ENCODE measurements at places on chromosomes 1 and 21. TPM values are rescaled to one million over a fixed set of nuclear protein-coding genes. Genes with fewer than 3 reads are reported as not detected.

DNA sequence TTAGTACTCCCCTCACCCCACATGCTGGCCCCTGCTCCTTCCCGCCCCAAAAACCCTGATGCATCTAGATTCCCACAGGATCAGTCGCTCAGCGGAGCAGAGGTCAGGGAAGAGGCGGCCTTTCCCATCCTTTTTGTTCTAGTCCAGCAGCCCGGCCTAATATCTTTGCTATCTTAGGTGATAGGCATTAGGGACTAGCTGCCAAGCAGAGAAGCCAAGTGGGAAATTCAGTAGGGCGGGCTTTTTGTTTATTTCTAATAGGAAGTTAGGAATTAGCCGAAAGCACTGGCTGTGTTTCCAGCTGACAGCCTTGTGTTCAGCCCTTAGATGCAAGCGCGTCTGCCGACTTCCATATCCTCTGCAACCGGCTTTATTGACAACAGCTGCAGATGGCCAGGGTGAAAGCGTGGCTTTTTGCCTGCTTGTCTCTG, 59.0 kb upstream of the BCAR3 start:
- no peak for DNase-seq

The VWA5B1 gene
- not detected for total RNA-seq

DNA sequence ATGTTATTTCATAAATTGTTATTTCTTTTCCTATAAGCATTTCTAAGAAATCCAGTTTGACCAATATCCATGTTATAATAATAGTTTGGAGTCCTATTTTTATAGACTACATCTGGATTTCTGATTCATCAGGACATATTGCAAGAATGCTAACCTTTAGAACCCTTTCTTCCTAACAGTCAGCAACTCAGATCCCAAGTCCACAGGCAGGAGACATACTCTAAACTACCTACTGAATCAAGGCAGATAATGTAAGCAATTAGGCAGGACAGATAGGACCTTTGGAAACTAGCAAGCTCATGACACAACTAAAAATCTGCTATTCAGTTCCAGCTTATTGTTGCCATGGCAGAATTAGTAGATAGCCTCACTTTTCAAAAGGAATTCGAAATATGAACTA, 104.1 kb downstream of the DENND1B start:
- DNase-seq = no peak

The GIPC2 gene
- total RNA-seq = 0.29 TPM

DNA sequence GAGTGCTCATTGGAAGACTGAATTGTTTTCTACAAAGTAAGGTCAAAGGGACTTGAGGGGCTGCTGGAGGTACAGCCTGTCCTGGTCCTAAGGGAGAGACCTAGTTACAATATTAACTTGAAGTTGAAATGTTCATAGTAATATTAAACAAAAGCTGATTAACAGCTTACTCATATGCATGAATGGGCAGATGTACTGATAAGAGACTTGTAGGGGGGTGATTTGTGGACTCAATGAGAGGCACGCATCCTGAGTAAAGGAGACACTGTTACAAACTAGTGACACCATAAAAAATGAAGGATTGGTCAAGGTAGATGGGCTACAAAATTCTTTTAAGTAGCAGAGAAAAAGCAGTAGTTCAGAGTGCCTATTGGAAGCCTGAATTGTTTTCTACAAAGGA, 2.7 kb downstream of the HSD11B1 start:
- no peak for DNase-seq

- no peak for DNase-seq
Measured at GRCh38 chr21:35427320-35428000, 378.4 kb upstream of the RUNX1 start.

- peak; percentile 61 for DNase-seq
Measured at GRCh38 chr1:8987881-8988617, 38.2 kb downstream of the SLC2A7 start.

DNA sequence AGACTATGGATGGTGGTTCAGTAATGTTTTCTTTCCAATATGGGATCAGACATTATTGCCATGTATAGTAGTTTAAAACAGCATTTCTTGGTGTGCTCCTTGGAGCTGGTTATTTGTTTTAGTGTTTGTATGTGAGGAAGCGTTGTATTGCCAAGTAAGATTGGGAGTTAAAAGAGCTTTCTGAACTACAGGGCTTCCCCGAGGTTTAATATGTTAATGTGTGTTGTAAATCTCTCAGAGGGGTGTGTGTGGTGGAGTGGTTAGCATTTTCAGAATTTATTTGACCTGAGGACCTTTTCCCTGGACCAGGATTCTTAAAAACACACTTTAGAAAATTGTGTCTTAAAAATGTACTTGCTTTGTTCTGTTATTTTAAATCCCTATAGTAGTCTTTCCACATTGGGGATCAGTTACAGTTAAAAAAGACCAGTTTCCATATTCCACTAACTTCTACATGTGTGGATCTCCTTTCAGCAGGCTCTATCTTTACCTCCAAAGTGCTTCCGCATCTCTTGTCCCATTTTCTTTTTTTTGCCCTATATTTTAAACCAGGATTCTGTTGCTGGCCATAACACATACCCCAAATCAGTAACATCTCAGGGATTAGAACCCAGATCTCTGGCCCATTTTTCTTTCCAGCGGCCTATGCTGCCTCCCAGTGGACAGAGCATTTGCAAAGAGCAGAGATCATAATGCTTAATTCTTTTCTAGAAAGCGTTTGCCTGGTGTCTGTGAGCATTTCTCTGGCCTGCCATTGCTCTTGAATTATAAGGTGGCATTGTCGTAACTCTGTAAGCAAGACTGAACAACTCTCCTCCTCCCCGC, 58.6 kb downstream of the PBX1 start:
- peak; percentile 38 for DNase-seq

The PCP4L1 gene
- total RNA-seq = 0.06 TPM

The PRAMEF9 gene
- total RNA-seq = not detected

DNA sequence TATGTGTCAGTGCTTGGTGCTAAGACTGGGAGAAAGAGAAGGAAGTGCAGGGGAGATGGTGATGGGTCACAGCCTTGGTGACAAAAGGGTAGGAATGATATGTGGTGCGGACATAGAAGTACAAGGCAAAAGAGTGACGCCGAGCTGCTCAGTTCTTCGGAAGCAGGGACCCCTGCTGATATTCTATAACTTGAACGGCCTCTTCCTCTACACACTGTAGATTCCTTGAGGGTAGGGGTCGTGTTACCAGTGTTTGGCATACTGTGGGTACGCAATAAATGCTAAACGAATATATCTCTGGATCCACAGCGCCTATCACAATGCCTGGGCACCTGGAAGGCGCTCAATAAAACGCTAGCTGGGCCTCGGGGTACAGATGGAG, 488 bp downstream of the DBT start:
- DNase-seq = peak; percentile 4

- DNase-seq = peak; percentile 41
Measured at GRCh38 chr1:192506741-192507155, 68.8 kb upstream of the RGS1 start.

The TFF2 gene
- not detected for total RNA-seq

DNA sequence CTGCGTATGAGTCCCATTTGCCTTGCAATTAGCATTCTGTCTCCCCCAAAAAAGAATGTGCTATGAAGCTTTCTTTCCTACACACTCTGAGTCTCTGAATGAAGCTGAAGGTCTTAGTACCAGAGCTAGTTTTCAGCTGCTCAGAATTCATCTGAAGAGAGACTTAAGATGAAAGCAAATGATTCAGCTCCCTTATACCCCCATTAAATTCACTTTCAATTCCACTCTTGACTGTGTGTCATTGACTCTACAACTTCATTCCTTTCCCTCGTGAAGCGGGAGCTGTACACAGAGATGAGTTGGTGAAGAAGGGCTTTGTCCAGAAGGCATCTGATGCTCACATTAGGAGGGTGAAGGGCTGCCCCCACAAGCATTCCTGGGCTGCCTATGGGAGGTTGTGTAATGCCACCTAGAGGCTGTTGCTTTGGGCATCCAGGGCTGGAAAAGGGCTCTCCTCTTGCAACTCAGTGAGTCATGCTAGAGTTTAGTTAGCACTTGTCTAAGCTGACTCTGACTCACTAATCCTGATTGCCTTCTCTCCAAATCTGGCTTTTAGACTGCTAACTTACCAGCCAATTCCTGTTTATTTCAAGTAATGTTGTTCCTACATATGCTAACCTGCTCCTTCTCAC, 1.8 kb downstream of the SPRR1B start:
- peak; percentile 82 for DNase-seq

DNA sequence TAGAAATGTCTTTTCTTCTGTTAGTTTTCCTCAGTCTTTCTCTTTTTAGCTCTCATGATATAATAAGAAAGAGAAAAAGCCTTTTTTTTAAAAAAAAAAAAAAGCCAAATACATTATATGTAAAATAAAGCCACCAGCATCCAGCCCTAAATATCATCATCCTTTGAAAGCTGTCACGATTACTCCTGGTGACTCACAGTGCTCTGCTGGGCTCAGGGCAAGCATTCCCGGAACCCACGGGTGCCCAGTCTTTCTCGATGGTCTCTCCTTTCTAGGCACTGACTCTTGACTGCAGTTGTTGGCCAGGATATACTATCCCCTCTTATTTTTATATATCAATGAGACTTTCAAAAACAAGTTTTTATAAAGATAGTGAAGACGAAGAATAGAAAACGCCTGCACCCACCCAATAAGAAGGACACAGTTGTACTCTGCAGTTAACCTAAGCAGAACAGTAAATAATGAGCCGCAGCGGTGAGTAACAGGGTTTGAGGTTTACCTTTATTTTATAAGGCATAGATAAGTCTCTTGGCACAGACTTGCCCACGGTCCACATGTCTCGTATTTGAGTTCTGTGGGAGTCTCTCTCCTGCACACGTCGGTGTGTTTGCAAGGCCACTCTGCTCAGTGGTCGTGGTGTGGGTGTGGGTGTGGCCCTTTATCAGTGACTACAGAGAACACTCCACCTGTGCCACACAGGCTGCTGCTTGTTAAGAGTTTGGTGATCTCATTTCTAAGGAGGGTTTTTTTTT, 15.7 kb upstream of the MX2 start:
- peak; percentile 70 for DNase-seq
